Calu3 (cell line): ENCODE measurements at places on chromosomes 1 and 21. TPM values are rescaled to one million over a fixed set of nuclear protein-coding genes. Genes with fewer than 3 reads are reported as not detected.

DNA sequence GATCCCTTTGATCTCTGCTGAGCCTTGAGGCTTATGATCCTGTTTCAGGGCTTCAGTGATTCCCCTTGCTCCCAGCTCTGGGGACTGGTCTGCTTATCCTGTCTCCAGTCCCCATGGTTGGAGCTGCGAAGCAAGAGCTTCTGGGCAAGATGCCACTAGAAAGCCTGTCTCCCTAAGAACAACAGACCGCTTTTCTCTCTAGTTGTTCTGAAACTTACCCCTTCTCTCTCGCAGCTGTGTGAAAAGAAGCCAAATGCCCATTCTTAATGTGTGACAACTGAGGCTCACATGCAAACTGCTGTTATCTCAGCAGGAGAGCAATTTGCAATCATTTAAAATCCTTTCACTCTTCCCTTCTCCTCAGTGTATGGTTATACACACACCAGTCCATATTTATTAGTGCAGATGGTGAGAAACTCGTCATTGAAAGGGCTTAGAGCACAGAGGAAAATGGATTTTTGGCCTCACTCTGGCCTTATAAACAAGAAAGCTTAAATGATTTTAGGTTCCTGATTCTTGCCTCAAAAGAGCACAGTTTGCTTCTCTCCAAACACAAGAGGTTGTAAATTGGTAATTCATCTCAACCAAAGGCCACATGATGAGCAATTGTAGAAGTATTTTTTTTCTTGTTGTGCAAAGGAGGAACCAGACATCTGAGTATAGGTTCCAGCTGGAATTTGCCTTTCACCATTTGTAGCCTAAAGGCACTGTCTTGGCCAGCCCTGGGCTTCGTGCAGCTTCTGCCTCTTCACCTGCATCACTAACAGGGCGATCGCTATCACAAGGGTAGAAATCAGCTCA is 179.2 kb upstream of the LMO4 start:
- DNase-seq, result no peak

ERMAP gene
- 8.0 and 9.3 TPM in 2 replicates for total RNA-seq

MRAP gene
- total RNA-seq, result not detected in 2 replicates

TCHH gene
- total RNA-seq, result 0.07 TPM in 1 of 2 replicates, not detected in the other

- DNase-seq, result no peak
Observed at GRCh38 chr1:247357052-247357780, 25.5 kb upstream of the ZNF496 start.

DNA sequence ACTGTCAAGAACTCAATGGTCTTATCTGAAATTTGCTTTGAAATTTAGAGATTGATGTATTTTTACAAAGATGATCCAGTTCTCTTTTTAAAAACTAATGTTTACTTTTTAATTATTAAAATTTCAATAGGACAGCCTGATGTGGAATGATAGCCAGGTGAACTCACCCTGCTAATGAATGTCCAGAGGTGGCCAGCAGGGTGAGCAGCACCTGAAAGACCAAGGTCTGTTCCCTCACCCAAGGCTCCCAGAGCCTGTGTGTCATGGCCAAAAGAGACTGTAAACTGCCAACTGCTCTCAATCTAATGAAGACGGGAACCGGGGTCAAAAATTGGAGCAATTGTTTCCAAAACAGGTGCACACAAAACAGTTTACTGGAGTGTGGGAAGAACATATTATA is 340.4 kb downstream of the DISC1 start:
- DNase-seq, result peak; percentile 10

DNA sequence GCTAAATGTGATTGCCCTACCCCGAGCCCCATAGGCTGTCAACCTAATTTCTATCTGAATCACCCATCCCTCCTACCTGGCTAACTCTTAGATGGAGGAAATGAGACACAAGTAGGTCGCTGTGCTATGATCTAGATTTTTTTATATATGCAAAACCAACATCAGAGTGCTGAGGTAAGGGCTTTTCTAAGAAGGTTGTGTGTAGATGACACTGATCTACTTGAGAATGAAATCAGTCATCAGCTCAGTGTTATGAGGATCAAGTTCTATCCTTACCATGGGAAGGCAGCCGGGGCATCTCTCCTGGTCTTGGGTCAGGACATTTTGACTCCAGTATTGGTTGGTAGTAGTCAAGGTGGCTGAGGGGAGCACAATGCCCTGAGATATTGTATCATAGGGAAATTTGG is 23.6 kb downstream of the SLAMF1 start:
- no peak for DNase-seq

SSBP3 gene
- total RNA-seq, result 16.6 and 16.7 TPM in 2 replicates

- DNase-seq, result no peak
Observed at GRCh38 chr21:33650230-33650629, 7.9 kb downstream of the ITSN1 start.

ACTN2 gene
- 0.54 TPM in 1 of 2 replicates, not detected in the other for total RNA-seq

KCNK1 gene
- 38.0 and 39.2 TPM in 2 replicates for total RNA-seq

DNA sequence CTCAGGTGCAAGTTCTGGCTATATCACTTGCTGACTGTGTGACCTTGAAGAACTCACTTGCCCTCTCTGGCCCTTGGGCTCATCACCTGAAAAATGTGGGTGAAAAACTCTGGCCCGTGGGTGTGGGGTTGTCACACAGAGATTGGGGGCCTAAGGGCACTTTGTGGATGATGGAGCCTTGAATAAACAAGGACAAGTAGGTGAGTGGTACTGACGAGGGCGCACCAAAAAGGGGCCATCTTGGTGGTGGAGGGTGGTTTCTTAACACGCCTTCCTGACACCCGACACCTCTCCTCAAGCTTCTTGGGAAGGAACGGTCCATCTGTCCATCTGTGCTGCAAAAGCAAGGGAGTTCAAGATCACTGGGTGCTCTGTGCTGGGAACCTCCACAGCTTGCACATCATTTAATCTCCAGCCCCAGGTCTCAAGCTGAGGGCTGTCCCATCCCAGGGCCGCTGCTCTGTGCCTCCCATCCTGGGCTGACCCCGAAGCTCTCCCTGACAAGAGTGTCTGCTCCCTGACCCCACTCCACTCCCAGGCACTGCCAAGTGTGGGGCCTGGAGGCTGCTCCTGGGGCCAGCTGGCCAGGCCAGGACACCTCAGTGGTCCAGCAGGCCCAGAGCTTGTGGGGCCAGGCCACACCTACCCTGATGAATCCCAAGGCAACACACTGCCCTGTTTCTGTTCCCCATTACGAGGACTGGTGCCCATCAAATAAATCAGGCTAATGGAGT is 97.3 kb downstream of the GLIS1 start:
- no peak for DNase-seq

DNA sequence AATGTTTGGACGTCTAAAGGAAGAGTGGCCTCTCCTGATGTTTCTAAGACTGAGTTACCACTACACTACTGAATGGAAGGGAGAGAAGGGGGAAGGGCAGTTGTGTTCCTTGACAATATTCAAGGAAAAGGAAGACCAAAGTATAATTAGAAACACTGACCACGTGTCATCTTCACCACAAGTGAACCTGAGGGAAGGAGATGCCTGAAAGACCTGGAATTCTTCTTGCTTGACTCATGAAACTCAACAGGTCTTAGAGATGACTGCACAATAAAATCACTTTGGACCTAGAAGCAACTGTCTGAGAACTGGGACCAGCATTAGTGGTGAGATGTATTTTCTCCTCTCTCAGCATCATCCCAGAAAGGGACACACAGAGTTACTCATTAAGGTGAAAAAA is 56.7 kb downstream of the PTPN14 start:
- DNase-seq, result peak; percentile 23

GRCh38 chr1:44499306-44499705 is 94.3 kb downstream of the RNF220 start:
- DNase-seq, result no peak

RNASEL gene
- 7.0 and 10.0 TPM in 2 replicates for total RNA-seq

- no peak for DNase-seq
Observed at GRCh38 chr1:65082346-65083040, 65.5 kb upstream of the AK4 start.

DNA sequence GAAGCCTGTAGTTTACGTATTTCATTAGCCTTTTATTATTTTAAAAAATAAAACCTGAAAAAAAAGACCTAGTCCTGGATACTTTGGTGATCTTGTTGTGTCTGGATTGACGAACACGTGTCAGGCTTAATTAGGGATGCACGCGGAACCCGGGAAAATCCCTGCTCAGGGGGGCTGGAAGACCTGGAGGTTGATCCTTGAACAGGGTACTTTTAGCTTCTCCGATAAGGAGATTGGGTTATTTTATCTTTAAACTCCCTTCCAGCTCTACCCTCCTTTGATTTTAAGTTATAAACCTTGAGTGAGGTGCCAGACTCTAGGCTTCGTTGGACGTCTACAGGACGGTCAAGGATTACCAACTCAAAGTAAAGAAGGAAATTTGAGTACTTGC is 552 bp upstream of the ZNF691 start:
- no peak for DNase-seq

USP24 gene
- 40.3 and 45.3 TPM in 2 replicates for total RNA-seq

- DNase-seq, result no peak
Observed at GRCh38 chr1:82161700-82162141, 361.0 kb downstream of the ADGRL2 start.

DNA sequence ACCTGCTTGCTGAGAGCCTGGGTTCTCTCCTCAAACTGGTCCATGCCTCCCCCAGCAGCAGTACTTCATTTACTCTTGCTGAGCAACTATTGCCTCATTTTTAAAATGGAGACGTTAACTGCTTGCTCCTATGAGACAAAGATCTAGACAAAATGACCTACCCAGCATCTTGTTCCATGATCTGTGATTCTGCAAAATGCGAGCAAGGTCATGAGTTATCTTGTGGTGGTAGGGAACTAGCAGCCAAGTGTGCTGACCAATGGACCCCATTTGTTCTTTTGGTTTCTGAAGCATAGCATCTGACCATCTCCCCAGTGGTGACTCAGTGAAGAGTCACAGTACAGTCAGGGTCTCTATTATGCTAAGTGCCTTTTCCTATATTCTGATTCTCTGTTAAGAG is 40.4 kb downstream of the TBX15 start:
- no peak for DNase-seq

- no peak for DNase-seq
Observed at GRCh38 chr1:119504831-119505230, 2.2 kb upstream of the HSD3B1 start.
